Kidney glomerular epithelial cell (primary cell): ENCODE measurements at places on chromosomes 6 and 20.

DNA sequence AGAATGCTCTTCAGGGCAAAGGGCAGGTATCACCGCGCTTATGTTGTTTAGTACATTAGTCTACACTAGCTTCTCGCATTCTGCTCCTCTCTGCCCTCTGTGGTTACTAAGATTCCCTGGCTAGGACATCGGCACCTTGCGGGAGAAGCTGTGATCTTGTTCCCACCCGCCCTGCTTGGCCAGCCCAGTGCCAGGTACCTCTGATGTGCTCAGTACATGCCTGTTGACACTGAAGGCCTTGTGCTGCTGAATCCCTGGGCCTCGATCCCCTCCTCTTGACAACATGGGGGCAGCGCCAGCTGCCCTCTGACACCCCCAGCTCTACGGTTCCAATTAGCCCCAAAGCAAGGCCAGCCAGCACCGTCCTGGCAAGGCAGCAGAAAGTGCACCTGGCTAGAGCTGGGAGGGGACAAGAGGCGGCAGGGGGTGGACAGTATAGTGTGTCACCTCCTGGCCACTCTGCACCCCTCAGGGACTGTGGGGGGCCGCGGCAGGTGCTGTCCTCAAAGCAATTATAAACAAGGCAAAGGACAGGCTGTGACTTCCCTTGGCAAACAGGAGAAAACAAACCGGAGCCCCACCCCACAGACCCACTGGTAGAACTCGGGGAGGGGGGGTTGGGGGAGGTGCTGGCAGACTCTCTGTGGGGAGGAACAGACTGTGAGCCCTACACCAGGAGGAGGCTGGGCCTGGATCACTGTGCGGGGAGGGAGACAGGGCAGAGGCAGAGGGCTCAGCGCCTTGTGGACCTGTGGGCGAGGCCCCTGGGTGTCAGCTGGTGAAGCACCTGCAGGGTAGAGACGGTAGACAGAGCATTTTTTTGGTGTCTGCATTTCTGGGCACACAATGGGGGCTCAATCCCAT lies 7.1 kb downstream of the TFEB start:
- DNase-seq: no peak

DNA sequence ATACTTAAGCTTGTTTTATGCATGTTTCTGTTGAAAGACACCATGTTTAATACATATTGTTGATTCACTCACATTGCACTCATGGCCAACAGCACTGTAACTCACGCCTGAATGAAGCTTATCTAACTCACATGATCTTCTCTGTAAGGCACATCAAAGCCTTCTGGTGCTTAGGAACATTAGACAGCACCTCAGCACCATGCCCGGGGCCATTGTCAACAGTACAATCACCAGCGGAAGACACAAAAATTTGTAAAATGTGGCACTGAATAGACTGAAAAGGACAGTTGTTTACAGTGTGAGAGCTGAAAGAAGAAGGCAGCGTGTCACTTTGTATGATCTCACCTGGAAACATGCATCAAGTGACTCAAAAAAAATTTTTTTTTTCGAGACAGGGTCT lies 8.9 kb upstream of the TCF15 start:
- DNase-seq: no peak

DNA sequence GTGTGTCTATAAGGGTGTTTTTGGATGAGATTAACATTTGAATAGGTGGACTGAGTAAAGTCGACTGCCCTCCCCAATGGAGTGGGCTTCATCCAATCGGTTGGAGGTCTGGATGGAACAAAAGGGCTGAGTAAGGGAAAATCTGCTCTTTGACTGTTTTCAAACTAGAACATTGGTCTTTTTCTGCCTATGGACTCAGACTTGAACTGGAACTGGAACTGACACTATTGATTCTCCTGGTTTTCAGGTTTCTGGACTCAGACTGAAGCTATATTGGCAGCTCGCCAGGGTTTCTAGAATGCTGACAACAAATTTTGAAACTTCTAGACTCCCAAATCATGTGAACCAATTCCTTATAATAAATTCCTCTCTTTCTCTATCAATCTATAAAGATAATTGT lies 498.9 kb upstream of the EPHA7 start:
- DNase-seq: no peak

GRCh38 chr6:117169781-117170281 lies 95.5 kb upstream of the VGLL2 start:
- DNase-seq: no peak

GRCh38 chr20:8829256-8829655 lies 239.6 kb upstream of the PLCB4 start:
- DNase-seq: no peak

GRCh38 chr6:31205638-31206037 lies 35.2 kb upstream of the POU5F1 start:
- no peak for DNase-seq

DNA sequence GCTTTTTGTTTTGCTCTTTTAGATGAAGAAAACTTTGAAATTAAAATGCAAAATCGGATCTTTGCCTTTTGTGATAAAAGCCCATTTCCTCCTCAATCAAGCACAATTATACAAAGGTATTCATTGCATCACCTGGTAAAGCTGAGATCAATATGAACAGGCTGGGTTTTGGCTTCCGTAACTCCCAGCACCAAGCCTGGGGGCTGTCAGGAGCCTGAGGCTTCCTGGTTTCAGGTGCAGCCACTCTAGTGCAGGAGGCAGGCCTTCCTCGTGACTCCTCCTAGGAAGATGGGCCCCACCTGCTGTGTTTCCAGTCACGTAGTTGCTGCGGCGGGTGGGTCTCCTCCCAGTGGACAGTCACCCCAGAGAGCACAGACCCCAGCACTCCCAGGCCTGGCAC lies 54.0 kb downstream of the EDN3 start:
- DNase-seq: no peak

DNA sequence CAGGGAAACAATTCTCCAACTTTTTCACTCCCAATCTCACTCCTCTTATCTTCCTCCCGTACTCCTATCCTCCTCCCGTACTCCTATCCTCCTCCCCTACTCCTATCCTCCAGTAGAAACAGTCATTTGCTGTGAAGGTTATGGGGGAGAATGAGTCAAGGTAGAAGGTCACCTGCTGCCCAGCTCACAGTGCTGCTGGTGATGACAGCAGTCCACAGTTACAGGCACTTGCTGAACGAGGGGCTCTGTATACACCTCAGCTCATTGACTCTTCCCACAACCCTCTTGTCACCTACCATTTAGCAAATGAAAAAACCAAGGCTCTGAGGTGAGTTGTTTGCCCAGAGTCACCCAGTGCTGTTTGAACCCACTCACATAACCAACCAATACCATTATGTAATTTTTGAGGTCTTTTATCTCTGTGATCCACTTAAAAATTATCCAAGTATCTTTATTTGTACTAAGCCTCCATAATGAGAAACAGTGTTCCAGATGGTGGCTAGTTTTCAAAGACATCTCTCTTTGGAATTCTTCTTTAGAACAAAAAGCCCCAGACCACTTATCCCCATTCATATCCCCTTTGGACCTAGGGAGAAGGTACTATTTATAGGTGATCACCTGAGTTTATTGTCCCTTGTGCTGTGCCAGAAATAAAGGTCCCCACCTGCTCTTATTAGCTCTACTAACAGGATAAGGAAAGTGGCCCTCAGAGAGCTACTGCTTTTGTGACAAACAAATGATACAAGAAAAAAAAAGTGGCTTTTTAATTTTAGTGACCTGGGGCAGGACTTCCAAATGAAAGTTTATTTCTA lies 53.2 kb downstream of the PTPN1 start:
- no peak for DNase-seq

GRCh38 chr6:69343851-69344250 lies 453.0 kb downstream of the LMBRD1 start:
- DNase-seq: peak; percentile 14

DNA sequence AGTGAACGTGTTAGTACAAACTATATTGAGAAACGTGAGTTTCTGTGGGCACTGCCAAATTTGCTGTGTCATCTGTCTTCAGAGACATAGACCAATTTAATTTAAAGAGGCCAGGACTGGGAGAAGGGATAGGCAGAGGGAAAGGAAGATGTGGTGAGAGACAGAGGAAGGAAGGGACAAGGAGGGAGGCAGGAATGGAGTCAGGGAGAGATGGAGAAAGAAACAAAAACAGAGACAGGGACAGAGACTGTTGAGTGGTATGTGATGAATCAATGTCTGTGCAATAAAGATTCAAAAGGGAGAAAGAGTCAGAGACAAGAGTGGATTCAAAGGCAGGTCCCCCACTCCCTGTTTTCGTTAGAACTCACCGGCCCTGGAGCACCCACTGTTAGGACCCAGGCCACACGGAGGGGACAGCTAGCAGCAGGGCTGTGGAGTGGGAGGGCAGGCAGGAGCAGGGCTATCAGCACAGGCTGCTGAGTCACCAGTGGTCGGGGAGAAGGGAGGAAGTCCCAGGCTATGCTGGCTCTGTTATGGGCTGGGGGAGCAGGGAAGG lies 51.6 kb upstream of the CHD6 start:
- no peak for DNase-seq

- DNase-seq: no peak
These were observed 27.5 kb downstream of the PTPN1 start for GRCh38 chr20:50537546-50538201.

GRCh38 chr6:57222743-57223077 lies 603 bp upstream of the RAB23 start:
- no peak for DNase-seq

DNA sequence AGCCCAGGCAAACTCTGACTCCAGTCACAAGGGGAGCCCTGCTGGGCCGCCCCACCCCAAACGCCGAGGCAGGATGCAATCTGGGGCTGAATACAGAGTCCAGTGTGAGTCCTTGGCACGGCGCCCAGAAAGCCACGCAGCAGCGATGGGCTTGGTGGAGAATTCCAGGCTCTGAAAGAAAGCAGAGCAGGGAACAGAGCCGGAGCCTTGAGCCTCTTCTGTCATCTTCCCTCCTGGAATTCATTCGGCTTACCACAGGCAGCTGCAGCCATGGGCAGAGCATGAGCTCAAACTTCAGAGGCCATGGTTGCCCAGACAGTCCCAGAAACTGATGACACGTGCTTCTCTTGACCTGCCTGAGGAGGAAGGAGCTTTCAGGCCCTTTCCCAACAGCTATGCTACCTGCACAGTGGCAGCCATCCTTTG lies 441.1 kb upstream of the JARID2 start:
- no peak for DNase-seq

DNA sequence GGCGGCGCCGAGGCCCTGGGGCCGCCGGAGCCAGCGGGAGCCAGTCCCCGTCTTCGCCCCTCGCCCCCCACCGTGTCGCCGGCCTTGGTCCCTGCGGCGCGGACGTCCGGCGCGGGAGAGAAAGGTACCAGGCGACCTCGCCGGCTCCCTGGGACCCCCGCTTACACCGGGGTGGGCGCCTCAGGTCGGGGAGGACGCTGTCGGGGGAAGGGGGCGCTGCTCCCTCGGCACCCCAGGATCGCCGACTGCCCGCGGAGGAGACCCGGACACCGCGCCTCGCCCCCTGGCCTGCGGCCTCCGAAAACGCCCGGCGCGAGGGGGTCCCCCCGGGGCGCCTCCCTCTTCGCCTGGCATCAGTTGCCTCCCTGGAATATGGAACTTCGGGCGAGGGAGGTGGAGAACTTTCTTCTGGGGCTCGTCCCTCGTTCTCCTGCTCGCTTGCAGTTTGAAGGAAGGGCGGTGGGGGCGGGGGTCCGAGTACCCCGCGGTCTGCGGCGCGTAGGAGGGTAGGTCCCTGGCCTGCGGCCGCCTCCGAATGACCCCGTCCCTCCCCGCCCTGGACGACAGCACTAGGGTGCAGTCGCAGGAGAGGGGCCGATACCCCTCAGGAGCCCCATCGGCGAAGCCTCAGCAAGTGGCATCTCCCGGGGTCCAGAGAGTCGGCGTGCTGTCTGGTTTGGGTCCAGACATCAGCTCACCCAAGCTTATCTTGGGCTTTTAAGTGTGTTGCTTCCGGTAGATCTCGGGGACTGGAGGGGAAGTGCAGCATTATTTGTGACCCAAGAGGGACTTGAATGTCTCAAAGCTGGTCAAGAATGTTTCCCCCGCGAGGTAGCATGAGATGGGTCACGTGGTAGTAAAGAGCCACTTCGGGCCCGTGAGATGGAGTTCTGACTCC lies 549 bp downstream of the ANKRD6 start:
- DNase-seq: no peak

GRCh38 chr6:127515794-127516661 lies 3.1 kb downstream of the MTCL3 start:
- DNase-seq: peak; percentile 36

DNA sequence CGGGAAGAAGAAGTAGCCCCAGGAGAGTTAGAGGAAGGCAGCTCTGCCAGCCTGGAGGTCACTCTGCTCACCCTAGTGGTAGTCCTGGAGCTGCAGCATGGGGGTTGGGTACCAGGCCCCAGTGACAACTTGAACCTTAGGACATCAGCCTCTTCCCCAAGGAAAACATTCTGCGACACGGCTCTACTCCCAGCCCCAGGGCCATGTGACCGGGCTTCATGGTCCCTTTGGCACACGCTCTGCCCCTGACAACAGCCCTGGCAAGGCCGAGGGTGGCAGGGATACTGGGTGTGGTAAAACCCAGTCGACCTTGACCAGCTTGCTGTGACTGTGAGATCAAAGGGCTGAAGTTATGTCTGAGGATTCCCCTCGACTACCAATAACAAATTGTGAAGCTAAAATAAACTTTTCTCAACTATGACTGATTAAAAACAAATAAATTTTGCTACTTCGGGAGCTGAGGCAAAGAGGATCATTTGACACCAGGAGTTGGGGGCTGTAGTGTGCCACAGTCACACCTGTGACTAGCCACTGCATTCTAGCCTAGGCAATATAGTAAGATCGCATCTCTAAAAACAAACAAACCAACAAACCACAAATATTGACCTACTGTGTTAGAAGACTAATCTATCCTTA lies 24.4 kb upstream of the ARID1B start:
- DNase-seq: peak; percentile 15

GRCh38 chr20:63314566-63315239 lies 21.7 kb downstream of the COL20A1 start:
- no peak for DNase-seq

DNA sequence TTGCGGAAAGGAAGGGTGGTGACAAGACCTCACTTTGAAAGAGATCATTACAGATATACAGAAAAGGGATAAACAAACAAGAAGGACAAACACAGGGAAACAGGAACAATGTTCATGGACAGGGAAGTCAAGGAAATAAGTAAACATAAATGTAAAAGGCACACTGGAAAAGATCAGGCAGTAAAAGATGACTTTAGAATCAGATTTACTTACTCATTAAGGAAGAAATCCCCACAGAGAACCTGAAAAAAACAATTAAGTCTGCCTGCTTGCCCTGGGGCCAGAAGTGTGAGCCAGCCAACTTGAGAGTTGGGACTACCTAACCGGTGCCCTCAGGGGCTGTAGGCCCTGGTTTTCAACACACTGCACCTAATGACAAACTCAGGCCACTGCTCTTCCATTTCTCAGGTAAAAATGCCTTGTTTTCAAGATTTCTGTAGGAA lies 1.7 kb downstream of the APMAP start:
- no peak for DNase-seq

- DNase-seq: no peak
These were observed 13.1 kb downstream of the MYT1 start for GRCh38 chr20:64177384-64177783.
